Glutamatergic neuron (in vitro differentiated cells): ENCODE measurements at places on chromosomes 3 and 15. TPM values are rescaled to one million over a fixed set of nuclear protein-coding genes. Genes with fewer than 3 reads are reported as not detected.
A peak's percentile ranks its signal among the peaks of the same experiment; 100 is the strongest.

ZNF860 gene
- total RNA-seq: not detected

FES gene
- total RNA-seq: 3.3 TPM

C15orf62 gene
- total RNA-seq: 0.17 TPM

MESP1 gene
- total RNA-seq: 1.1 TPM

SLC35G2 gene
- total RNA-seq: 22.6 TPM

ISL2 gene
- total RNA-seq: 78.7 TPM

- no peak overlapping the region for H3K27ac ChIP-seq
- no peak overlapping the region for H3K4me3 ChIP-seq
- H3K27me3 ChIP-seq: no peaks in the 10 kb centered on the region
- H3K4me1 ChIP-seq: no peaks in the 10 kb centered on the region
- DNase-seq: no peak
Measured at GRCh38 chr3:25000971-25001591, 427.0 kb upstream of the RARB start.

GRCh38 chr3:105822171-105823123, 46.4 kb downstream of the CBLB start:
- H3K4me3 ChIP-seq: no peak overlapping the region
- no peak overlapping the region for H3K27ac ChIP-seq
- no peak for DNase-seq
- peaks cover 2% of the 10 kb centered on the region for H3K27me3 ChIP-seq
- H3K36me3 ChIP-seq: peaks cover 8% of the 10 kb centered on the region

GRCh38 chr3:186311441-186311840, 50.6 kb downstream of the DGKG start:
- no peak overlapping the region for H3K4me3 ChIP-seq
- H3K36me3 ChIP-seq: no peaks in the 10 kb centered on the region

DNA sequence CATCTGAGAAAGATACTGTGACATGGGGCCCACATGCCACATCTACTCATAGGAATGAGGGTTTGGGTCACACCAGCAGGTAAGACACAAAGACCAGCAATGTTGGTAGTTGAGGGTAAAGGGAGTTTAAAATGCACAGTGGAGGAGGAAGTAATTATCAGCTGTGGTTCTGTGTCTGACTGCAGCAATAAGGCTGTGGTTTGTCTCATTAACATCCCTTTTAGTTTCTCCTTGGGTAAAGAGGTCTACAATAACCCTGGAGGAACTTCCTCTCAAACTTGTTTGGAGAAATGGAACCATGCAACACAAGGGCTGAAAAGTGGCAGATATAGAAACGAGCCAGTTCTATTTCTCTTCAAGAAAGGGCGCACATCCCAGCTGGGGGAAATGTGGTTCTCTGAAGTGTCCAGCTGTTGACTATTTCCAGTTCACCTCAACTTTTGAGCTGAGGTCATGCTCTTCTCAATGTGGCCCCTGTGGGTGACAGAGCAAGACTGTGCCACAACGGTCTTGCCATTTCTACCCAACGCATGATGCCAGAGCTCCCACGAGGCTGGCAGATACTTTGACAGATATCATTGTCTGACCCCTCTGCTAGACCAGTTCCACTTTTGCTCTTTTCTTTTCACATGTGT, 234.3 kb downstream of the SQOR start:
- peaks cover 9% of the 10 kb centered on the region for H3K36me3 ChIP-seq
- peaks cover 3% of the 10 kb centered on the region for H3K4me1 ChIP-seq
- peaks cover 3% of the 10 kb centered on the region for H3K27me3 ChIP-seq
- no peak for DNase-seq
- no peak overlapping the region for H3K27ac ChIP-seq

GRCh38 chr3:138019281-138020069, 9.5 kb downstream of the CLDN18 start:
- peaks cover 2% of the 10 kb centered on the region for H3K27me3 ChIP-seq
- H3K27ac ChIP-seq: no peak overlapping the region
- DNase-seq: no peak
- peaks cover 5% of the 10 kb centered on the region for H3K36me3 ChIP-seq

- DNase-seq: no peak
- H3K27ac ChIP-seq: no peak overlapping the region
- H3K4me3 ChIP-seq: no peak overlapping the region
- peaks cover 4% of the 10 kb centered on the region for H3K27me3 ChIP-seq
- no peaks in the 10 kb centered on the region for H3K4me1 ChIP-seq
Measured at GRCh38 chr3:58326267-58326900, 6.3 kb upstream of the PXK start.

DNA sequence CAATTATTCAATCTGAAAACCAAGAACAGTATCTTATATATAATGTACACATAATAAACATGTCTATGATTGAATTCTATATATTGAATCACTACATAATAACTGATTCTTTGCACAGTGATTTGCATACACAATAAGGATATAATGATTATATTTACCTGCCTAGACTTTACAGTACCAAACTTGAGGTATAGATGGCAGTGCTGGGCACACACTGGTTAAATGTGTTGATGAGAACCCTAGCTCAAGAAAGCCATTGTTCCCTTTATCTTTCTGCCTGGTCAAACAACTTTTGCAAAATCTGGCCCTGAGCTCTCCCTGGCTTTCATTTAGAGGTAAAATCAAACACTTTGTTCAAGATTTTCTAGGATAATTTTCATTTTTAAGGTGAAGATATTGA, 697.7 kb downstream of the TUSC7 start:
- H3K27me3 ChIP-seq: no peaks in the 10 kb centered on the region
- DNase-seq: no peak
- no peak overlapping the region for H3K4me3 ChIP-seq
- H3K4me1 ChIP-seq: peaks cover 14% of the 10 kb centered on the region
- peak overlapping the region; percentile 10 for H3K27ac ChIP-seq

GRCh38 chr3:12967606-12968351, 105.5 kb downstream of the IQSEC1 start:
- no peaks in the 10 kb centered on the region for H3K36me3 ChIP-seq
- DNase-seq: peak; percentile 86
- H3K27ac ChIP-seq: peak overlapping the region; percentile 64
- peak overlapping the region; percentile 78 for H3K4me3 ChIP-seq
- H3K27me3 ChIP-seq: peaks cover 33% of the 10 kb centered on the region
- peaks cover 72% of the 10 kb centered on the region for H3K4me1 ChIP-seq

GRCh38 chr3:71949442-71949841, 164.5 kb upstream of the PROK2 start:
- no peaks in the 10 kb centered on the region for H3K27me3 ChIP-seq
- DNase-seq: no peak
- H3K4me3 ChIP-seq: no peak overlapping the region
- no peak overlapping the region for H3K27ac ChIP-seq

DNA sequence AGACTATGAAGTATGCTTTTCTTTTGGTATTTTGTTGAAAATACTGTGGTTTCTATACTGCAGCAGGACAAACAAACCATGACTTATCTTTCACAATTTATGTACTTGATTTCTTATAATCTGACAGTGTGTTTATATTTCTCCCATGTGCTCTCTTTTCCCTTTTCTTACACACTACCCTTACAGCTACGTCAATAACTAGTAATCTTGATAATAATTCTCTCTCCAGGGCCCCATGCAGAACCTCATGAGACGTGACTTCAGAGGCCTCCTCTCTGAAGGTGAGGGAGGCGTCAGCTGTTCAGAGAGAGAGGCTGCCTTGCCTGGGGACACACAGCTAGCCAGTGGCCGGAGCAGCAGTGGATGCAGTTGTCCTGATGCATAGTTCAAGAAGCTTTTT, 35.9 kb downstream of the KY start:
- peaks cover 5% of the 10 kb centered on the region for H3K36me3 ChIP-seq
- H3K4me3 ChIP-seq: no peak overlapping the region
- peaks cover 3% of the 10 kb centered on the region for H3K27me3 ChIP-seq
- peaks cover 9% of the 10 kb centered on the region for H3K4me1 ChIP-seq
- no peak for DNase-seq

DNA sequence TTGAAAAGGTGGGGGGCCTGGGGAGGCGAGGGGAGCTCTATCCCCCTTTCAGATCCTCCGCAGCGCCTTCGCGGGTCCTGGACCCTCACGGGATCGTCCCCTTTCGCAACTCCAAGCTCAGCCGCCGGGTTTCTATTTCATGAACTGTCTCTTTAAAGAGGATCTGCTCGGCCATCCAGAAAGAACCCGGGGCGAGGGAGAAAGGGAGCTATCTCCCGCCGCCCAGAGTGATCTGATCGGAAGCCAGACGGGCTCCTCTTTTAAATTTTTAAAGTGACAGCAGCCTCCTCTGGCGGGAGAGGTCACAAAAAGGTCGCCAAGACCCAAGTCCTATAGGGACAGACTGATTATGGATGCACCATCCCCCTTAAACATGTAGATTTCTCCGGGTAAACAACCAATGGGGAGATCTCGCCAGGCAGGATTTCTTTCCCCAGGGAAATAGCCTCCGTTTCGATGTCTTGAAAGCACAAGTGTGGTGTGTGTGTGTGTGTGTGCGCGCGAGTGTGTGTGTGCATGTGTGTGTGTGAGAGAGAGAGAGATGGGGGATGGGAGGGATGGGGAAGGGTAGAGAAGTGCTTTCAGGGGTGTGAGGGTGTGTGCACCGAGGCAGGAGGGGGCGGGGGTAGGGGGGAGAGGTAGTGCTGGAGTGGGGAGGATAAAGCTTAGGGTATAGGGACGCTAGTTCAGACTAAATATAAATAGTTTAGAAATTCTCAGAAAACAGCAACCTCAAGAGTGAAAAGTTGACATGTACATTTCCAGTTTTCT, 516.1 kb downstream of the MECOM start:
- H3K27ac ChIP-seq: no peak overlapping the region
- no peaks in the 10 kb centered on the region for H3K36me3 ChIP-seq
- peaks cover 8% of the 10 kb centered on the region for H3K27me3 ChIP-seq
- H3K4me1 ChIP-seq: peaks cover 16% of the 10 kb centered on the region
- DNase-seq: peak; percentile 79
- peak overlapping the region; percentile 89 for H3K4me3 ChIP-seq

GRCh38 chr3:42960282-42960681, 18.8 kb upstream of the GASK1A start:
- H3K27me3 ChIP-seq: no peaks in the 10 kb centered on the region
- H3K4me3 ChIP-seq: no peak overlapping the region
- H3K4me1 ChIP-seq: no peaks in the 10 kb centered on the region
- H3K36me3 ChIP-seq: no peaks in the 10 kb centered on the region

DNA sequence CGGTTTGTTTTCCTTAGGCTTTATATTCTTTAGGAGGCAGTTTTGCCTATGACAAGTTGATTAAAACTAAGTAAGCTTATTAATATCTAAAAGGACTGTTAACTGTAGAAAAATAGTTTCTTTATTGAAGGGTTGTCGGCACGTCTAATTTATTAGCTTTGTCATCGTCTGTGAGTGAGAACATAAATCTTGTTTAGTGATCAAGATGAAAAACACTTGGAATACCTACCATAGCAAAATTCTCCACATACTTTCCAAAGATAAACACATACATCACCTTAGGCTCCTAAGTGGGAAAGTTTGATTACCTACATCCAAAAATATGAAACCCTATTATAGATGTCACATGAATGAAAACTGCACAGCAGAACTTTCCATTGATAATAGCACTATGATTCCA, 139.1 kb upstream of the BNIP2 start:
- no peak for DNase-seq
- no peaks in the 10 kb centered on the region for H3K27me3 ChIP-seq
- H3K4me1 ChIP-seq: no peaks in the 10 kb centered on the region
- no peak overlapping the region for H3K4me3 ChIP-seq
- H3K27ac ChIP-seq: no peak overlapping the region

- peaks cover 3% of the 10 kb centered on the region for H3K27me3 ChIP-seq
- no peaks in the 10 kb centered on the region for H3K36me3 ChIP-seq
- H3K4me1 ChIP-seq: no peaks in the 10 kb centered on the region
- DNase-seq: no peak
Measured at GRCh38 chr3:71714595-71714994, 10.6 kb downstream of the EIF4E3 start.

DNA sequence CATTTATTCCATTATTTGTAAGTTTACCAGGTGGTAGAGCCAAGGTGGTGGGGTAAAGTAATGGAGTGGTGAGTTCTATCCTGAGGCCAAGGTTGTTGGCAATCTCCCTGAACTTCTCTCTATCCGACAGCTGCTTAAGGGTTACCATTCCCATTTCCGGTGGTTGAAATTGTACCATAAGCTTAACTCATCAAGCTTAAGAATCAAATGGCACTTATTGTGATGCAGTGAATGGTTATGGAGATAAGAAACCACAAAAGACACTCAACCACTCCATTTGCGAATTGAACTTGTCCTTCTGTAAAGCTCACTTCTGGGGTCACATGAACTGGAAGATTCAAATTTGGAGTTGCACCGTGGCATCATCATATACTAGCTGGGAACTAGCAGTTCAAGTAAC, 287.4 kb upstream of the SLCO3A1 start:
- no peaks in the 10 kb centered on the region for H3K27me3 ChIP-seq
- no peak for DNase-seq
- no peak overlapping the region for H3K4me3 ChIP-seq
- H3K4me1 ChIP-seq: no peaks in the 10 kb centered on the region
